ENCODE measurements at places on chromosomes 16 and 17. TPM values are rescaled to one million over a fixed set of nuclear protein-coding genes. Genes with fewer than 3 reads are reported as not detected.

OTOP2 gene
- not detected for polyA plus RNA-seq

BAIAP2 gene
- polyA plus RNA-seq, result 41.5 TPM

ANKS3 gene
- polyA plus RNA-seq, result 21.6 TPM

TAT gene
- polyA plus RNA-seq, result 0.20 TPM

PLLP gene
- polyA plus RNA-seq, result 9.5 TPM

EIF4A3 gene
- polyA plus RNA-seq, result 80.3 TPM

TMEM235 gene
- not detected for polyA plus RNA-seq

C1QTNF1 gene
- 85.0 TPM for polyA plus RNA-seq

QPRT gene
- polyA plus RNA-seq, result 13.8 TPM

ZNF597 gene
- polyA plus RNA-seq, result 1.9 TPM

FN3K gene
- polyA plus RNA-seq, result 13.4 TPM

PRR15L gene
- polyA plus RNA-seq, result 1.2 TPM

KRT17 gene
- polyA plus RNA-seq, result 72.1 TPM

CORO1A gene
- polyA plus RNA-seq, result 37.2 TPM

FOXJ1 gene
- polyA plus RNA-seq, result 1.4 TPM

PER1 gene
- 183 TPM for polyA plus RNA-seq

GRIN2A gene
- 0.06 TPM for polyA plus RNA-seq

TEX19 gene
- not detected for polyA plus RNA-seq

C17orf78 gene
- polyA plus RNA-seq, result not detected

DLX3 gene
- polyA plus RNA-seq, result 0.16 TPM

DNAH9 gene
- polyA plus RNA-seq, result 1.2 TPM

HASPIN gene
- 0.08 TPM for polyA plus RNA-seq

GJC1 gene
- polyA plus RNA-seq, result 21.8 TPM

TM4SF5 gene
- polyA plus RNA-seq, result 0.18 TPM

TCAP gene
- 0.73 TPM for polyA plus RNA-seq

SEPTIN12 gene
- not detected for polyA plus RNA-seq

CLDN7 gene
- polyA plus RNA-seq, result 34.4 TPM

TVP23A gene
- polyA plus RNA-seq, result 0.53 TPM

CDR2 gene
- polyA plus RNA-seq, result 22.9 TPM

SCGB1C2 gene
- polyA plus RNA-seq, result not detected

ESRP2 gene
- polyA plus RNA-seq, result 7.1 TPM
